Activated T-helper 17 cell treated with anti-CD3 and anti-CD28 coated beads, Interleukin-2, amount 50 U/mL, for 72 hours (primary cell): ENCODE measurements at places on chromosomes 4 and X.

- no peak for ATAC-seq
These were observed 298.1 kb downstream of the INPP4B start for GRCh38 chr4:142547974-142548373.

DNA sequence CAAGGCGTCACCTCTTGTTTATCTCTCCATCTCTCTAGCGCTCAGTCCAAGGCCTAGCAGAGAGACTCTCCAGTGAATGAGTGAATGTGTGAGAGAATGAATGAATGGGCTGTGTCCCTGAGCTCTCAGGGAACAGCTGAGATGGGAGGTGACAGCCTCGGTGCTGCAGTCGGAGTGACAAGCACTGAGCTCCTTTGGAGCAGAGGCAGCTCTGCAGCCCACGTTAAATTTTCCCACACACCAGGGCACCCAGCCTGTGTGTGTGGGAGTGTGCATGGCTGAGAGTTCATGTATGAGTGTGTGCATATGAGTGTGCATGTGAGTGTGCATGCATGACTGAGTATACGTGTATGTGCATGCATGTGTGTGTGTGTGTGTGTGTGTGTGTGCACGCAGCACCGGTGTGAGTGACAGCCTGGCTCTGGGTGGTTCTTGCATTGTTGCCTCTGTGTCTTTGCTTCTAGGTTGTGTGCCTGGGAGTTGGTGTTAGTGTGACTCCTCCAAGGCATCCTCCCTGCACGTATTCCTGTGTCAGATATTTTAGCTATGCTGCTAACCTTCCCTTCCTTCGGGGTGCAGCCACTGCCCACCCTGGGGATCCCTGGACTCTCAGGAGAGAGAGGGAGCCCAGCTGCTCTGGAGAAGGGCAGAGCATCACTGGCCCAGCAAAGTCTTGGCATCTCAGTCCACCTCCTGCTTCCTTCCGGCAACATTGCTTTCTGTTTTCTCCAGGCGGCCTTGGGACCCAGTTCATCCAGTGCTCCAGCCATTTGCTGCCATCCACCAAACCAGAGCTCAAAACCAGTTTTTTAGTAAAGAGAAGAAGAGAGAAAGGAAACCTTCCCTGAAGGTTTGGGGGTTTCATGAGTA lies 98.6 kb downstream of the PPP2R2C start:
- no peak for ATAC-seq

DNA sequence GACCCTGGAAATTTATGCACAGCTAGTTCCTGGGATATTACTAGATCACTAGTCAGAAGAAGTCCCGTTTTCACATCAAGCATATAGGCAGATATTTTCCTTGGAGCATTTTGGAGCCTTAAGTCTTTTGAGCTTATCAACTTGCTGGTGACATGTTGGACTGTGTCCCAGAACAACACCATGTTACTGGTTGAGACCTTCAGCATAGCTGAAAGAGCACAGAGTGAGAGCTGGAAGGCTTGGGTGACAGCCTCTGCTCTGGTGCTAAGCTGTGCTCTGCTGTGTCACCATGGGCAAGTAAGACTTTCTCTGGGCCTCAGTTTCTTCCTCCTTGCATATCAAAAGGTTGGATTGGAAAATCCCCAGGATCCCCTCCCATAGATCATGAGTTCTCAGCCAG lies 116.6 kb upstream of the FRMPD4 start:
- no peak for ATAC-seq

DNA sequence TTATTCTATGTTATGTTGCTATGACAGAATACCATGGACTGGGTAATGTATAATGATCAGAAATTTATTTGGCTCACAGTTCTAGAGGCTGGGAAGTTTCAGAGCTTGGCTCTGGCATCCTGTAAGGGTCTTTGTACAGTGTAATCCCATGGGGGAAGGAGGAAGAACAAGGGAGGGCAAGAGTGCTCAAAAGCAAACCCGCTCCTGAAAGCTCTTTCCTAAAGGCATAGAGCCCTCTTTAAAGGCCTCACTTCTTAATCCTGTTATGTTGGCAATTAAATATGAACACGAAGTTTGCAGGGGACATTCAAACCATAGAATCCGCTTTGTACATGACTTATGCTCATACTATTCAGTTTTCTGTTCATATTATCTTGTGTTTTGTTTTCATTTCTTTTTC lies 191.3 kb upstream of the CTSO start:
- no peak for ATAC-seq

DNA sequence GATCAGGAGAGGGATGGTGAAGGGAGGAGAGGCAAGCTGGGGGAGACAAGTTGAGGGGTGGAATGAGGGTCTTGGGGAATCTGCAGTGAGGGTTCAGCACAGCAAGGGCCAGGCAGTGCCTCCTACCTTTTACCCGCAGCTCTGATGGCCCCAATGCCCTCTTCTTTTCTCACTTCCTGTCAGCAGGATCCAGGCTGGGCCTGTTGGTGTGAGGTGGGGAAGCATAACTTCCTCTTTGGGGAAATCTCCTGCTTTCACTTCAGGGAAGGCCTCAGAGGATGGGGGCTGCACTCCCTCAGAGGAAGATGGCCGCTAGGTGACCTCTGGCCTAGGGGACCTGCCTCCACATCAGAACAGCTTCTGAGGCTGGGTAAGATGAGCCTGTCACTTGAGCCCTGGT lies 36.5 kb downstream of the EFNB1 start:
- no peak for ATAC-seq

- ATAC-seq: no peak
These were observed 2.8 kb downstream of the TBC1D14 start for GRCh38 chr4:6912441-6912840.

GRCh38 chr4:156177941-156178340 lies 224.3 kb upstream of the CTSO start:
- ATAC-seq: no peak

- ATAC-seq: peak; percentile 20
These were observed 1.8 kb downstream of the MAML3 start for GRCh38 chr4:140152013-140152703.

- peak; percentile 54 for ATAC-seq
These were observed 54.8 kb downstream of the ZFX start for GRCh38 chrX:24204331-24204730.

GRCh38 chrX:7948483-7948882 lies 21.3 kb upstream of the PNPLA4 start:
- ATAC-seq: no peak

DNA sequence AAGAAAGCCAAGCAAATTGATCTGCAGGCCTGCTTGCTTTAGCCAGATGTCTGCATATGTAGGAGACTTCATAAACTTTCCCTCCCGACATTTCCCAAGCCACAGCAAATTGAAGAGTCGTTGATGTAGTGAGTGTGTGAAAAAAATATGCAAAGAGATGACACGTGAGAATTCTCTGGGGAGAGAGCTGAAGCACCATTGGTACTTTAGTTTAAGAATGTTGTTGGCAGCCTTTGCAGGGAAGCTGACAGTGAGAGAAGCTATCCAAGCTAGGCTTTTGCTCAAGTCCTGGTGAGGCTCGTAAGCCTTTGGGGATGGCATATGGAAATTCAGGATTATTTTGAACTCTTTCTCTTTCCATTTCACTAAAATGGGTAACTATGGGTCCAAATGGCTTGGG lies 87.5 kb downstream of the GLRA2 start:
- no peak for ATAC-seq

- ATAC-seq: no peak
These were observed 61.2 kb downstream of the DHRSX start for GRCh38 chrX:2439613-2440012.

GRCh38 chr4:161178310-161178709 lies 985.5 kb downstream of the FSTL5 start:
- no peak for ATAC-seq

GRCh38 chrX:71168134-71168533 lies 23.5 kb downstream of the NLGN3 start:
- ATAC-seq: no peak

DNA sequence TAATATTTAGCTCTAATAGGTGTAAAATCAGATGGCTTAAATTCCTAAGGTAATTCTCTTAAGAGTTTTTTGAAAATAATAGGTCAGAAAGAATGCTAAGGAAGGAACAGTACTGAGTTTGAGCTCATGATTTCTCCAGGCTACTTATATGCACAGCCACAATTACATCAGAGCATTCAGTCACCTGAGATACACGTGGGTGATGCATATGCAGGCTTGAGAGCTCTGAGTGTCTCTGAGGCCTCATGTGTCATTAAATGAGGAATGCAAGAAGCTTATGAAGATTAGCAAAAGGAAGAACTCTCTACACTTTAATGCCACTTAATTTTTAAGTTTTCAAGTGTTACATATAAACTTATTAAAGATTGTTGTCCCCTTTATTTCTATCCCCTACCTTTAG lies 124.0 kb upstream of the STIM2 start:
- no peak for ATAC-seq

DNA sequence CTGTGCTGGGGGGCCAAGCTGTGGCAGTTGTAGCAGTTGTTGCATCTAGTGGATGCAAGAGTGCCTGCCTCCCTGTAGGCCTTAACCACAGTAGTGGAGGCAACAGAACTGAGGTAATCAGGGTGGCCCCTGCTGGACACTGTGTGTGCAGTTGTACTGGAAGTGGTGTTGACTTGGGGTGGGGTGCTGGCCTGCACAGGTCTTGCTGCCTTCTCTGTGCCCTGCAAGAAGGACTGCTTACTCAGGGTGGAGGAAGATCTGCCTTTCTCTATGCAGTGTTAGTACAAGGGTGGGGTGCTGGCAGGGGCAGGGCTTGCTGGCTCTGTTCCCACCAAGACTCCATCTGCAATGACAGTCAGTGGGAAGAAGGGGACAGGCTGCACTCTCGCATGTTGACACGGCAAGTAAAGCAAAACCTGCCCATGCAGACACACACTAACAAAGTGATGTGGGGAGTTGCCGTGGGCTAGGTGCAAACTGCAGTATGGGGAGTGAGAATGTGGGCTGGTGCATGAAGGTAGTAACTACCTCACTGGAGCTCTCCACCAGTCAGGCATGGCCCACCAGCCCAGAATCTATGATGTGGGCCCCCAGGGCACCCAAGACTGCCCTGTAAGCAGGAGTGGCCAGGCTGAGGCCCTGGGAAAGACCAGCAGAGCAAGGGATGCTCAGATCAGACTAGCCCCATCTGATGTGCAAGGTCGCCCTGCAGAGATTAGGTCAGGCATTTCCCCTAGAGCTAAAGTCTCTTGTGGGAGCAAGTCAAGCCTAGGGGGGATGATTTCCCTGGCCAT lies 594.9 kb downstream of the TECRL start:
- ATAC-seq: no peak

DNA sequence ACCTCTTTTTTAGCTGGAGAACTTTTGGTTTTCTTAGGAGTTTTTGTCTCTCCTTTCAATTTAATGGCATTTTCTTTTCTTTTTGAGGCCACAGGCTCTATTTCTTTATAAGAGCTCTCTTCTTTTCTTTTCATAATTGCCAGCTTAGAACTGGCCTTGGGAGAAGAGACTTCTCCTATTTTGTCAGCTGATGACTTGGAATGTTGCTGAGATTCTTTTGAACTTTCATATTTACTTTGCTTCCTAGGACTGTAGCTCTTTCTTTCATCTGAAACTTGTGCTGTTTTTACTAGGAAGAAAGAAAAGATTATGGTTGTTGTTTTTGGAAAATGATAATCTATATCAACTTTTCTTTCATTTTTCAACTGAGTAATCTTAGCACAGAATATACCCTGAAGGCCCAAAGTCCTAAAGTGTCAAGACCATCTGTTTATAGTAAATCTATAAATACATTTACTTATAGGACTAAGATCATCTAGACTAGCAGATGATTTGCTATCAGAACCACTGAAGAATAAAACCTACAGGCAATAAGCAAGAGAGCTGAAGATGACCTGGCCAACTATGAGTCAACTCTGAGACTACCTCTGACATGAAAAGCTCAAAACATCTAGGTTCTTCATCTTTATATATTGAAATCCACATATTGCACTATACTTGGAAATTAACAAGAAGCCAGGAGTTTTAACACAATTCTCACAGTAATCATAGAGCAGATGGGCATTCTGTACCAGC lies 45.6 kb downstream of the RFC1 start:
- no peak for ATAC-seq

DNA sequence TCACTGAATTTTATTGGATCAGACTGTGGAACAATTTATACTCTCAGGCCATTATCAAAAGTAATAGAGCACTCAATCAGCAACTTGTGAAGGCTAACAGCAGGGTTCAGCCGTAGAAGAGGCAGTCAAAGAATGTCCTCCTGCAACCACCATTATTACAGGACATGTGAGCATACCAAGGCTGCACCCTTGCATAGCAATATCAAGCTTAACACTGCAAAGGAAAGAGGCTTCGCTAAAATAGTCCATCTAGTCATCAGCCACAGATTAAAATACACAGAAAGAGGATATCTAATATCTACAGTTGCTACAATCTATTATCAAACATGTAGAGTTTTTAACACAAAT lies 42.9 kb upstream of the TMPRSS11B start:
- ATAC-seq: no peak

GRCh38 chr4:8279321-8280157 lies 10.0 kb downstream of the HTRA3 start:
- no peak for ATAC-seq

DNA sequence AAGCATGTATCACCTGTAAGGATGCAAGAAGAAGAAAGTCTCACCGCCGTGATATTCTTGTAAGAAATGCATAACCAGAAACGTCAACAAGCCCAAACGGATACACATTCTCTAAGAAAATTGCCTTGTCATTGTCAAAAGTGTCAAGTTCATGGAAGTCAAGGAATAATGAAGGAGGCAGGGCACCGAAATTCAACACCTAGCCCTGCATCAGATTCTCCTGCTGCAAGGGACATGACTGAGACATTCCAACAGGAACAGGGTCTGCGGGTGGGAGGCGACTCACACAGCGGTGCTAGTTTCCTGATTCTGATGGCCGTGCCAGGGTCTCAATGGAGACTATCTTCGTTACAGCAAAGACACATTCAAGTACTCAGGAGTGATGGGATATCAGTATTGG lies 26.7 kb downstream of the IRF2 start:
- ATAC-seq: no peak

DNA sequence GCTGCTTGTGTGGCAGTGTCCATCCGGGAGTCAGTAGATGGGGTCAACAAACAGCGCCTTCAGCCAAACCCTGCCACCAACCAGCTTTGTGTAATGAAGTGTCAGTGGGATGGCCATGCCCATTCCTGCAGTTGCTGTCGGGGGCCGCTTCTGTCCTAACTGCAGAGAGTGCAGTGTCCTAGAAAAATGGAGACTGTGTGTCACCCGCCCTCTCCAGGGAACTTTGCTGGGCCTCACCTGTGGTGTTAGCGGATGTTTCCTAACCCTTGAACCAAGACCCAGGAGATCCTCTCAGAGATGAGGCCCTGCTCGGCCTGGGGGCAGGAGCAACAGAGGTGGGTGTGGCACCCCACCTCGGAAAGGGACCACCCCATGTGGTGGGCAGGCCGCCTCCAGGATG lies 35.3 kb upstream of the HGFAC start:
- ATAC-seq: no peak

- no peak for ATAC-seq
These were observed 17.7 kb upstream of the N4BP2 start for GRCh38 chr4:40038977-40039376.

GRCh38 chr4:55386073-55386472 lies 9.7 kb upstream of the TMEM165 start:
- ATAC-seq: no peak

DNA sequence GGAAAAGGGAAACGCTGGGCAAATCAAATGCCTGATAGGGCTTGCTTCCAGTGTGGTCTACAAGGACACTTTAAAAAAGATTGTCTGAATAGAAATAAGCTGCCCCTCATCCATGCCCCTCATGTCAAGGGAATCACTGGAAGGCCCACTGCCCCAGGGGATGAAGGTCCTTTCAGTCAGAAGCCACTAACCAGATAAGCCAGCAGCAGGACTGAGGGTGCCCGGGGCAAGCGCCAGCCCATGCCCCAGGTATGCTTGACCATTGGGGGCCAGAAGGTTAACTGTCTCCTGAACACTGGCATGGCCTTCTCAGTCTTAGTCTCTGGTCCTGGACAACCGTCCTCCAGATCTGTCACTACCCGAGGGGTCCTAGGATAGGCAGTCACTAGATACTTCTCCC lies 17.7 kb downstream of the ACOX3 start:
- ATAC-seq: no peak
